H54 (cell line): ENCODE measurements at places on chromosomes 1 and 21.

- no peak for DNase-seq
Observed at GRCh38 chr1:55364216-55364615, 149.1 kb upstream of the USP24 start.

DNA sequence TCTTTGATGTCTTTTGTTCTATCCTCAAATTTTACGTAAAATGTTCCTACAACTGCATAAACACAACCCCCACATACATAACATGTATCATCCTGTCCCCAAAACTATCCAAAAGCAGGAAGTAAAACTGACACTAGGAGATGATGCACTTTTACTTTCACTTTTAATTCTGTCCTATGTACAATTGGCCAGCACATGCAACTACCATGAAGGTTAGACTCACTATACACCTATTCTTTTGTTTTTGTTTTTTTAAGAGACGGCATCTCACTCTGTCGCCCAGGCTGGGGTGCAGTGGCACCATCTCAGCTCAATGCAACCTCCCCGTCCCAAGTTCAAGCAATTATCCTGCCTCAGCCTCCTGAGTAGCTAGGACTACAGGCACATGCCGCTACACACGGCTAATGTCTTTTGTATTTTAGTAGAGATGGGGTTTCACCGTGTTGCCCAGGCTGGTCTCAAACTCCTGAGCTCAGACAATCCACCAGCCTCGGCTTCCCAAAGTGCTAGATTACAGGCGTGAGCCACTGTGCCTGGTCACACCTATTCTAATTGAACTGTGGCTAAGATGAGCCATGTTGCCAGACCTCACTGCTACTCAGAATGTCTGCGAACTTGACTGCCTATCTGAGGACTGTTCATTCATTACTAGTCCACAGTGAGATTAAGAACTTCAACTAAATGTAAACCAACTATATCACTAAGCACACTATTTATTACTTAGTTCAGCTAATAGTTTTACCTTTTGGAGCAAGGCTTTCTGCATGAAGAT is 48.0 kb downstream of the TOR3A start:
- no peak for DNase-seq

DNA sequence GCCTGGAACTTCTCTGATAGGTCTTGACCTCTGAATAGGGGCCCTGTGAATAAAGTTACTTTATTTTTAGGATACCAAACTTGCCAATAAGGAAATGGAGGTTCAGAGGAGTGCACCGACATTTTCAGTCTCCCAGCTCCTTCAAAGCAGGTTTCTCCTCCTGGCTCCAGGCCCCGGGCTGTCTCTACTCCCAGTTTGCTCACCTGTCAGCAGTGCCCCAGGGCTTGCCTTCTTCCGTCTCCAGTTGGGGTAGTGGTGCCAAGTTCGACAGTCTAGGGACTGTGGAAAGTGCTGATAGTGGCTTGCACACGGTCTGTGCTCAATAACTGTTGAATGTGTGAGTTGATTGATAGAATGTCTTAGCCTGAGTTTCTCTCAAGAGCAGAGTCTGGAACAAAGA is 149.2 kb downstream of the ACTL8 start:
- DNase-seq: no peak

DNA sequence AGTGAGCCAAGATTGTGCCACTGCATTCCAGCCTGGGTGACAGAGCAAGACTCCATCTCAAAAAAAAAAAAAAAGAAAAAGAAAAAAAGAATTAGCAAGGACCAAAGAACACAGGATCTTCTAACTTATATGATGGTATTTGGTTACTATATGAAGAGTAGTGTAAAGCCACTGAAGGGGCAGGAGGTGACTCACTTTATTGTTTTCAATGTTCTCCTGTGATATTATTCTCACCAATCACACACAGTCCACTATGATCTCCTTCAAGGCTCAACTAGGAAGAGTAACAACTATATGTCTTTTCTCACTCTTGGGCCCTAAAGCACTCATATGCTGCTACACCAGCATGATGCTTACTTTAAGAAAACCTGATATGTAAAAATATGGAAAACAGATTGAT is 26.7 kb downstream of the RC3H1 start:
- no peak for DNase-seq
